ENCODE measurements at places on chromosomes 6 and 20.

DNA sequence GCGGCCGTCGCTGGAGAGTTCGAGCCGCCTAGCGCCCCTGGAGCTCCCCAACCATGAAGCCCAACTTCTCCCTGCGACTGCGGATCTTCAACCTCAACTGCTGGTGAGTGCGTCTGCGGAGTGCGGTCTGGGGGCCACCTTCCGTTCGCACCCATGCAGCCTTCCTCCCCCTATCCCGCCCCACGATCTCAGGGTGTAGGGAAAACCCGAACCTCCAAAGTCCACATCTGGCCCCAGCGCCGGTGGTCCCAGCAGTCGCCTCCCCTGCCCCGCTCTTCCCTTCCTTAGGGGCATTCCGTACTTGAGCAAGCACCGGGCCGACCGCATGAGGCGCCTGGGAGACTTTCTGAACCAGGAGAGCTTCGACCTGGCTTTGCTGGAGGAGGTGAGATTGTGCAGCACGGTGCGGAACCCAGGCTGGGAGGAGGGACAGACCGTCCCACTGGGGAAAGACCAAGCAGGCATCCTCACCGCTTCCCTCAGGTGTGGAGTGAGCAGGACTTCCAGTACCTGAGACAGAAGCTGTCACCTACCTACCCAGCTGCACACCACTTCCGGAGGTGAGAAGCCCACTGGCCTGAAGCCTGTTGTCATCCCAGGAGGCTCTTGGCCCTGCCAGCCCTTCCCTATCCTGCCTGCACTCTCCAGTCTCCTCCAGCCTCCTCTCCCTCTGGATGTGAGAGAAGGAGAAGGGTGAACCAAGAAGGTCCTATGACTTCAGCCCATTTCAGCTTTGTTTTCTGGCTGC, 719 bp downstream of the SMPD2 start:
- DNase-seq = peak; percentile 45
- H3K27ac ChIP-seq = peak overlapping the region; percentile 95
- H3K4me1 ChIP-seq = peaks cover 28% of the 10 kb centered on the region
- peaks cover 13% of the 10 kb centered on the region for H3K36me3 ChIP-seq

DNA sequence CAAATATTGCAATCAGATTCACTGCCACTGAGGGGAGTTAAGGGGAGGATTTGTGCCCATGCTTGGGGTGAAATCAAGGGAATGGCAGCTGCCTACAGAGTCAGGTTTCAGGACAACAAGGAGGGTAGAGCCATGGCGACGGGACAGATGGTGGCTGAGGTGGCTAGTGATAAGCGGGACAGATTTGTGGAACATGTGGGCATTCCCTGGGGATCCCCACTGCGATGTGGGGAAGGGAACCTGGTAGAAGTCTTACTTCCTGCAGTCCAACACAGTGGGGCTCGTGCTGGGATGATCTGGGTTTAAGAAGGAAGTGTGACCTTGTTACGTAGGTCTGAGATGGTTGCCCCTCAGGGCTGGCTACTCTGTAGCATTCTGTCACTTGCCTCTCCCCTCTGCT, 292.0 kb upstream of the JARID2 start:
- H3K36me3 ChIP-seq = no peaks in the 10 kb centered on the region
- H3K4me1 ChIP-seq = no peaks in the 10 kb centered on the region
- H3K4me3 ChIP-seq = no peak overlapping the region
- H3K27me3 ChIP-seq = no peaks in the 10 kb centered on the region
- H3K27ac ChIP-seq = no peak overlapping the region

DNA sequence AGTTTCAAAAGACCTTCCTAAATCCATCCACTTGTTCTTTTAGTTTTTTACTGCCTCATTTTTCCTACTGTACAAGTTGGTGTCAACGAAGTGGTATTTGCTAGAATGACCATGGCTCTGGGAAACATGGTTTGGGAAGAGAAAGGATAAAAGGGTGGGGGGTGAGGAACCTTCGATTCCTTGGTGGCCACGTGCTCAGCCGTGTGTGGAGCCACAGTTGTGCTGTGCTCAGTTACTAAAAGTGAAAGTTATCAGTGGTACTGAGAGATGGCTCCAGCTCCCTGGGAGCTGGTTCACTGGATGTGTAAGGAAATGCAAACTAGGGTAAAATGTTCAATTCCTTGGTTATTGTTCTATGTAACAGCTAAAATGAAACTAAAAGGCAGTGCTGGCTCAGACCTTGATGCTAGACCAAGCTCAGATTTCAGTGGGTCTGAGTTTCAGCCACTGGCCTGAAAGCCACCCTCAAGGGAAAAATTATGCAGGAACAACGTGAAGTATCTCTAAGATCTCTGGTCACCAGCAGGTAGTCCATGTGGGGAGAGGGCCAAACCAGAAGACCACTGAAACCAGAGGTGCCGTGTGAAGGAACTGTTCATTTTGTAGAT, 7.4 kb upstream of the SLC22A2 start:
- no peaks in the 10 kb centered on the region for H3K36me3 ChIP-seq
- H3K4me1 ChIP-seq = peaks cover 8% of the 10 kb centered on the region
- peaks cover 18% of the 10 kb centered on the region for H3K27me3 ChIP-seq
- no peak for DNase-seq
- peak overlapping the region; percentile 40 for H3K4me3 ChIP-seq

DNA sequence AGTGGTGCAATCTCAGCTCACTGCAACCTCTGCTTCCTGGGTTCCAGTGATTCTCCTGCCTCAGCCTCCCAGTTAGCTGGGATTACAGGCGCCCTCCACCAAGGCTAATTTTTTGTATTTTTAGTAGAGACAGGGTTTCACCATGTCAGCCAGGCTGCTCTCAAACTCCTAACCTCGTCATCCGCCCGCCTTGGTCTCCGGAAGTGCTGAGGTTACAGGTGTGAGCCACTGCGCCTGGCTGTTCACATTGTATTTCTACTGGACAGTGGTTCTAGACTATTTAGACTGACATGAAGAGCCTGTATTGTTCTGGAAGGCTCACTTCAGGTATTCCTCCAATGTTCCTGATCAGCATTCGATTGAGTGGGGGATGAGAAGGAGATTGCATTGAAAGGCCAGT, 14.8 kb upstream of the OVOL2 start:
- H3K27ac ChIP-seq = no peak overlapping the region
- H3K36me3 ChIP-seq = no peaks in the 10 kb centered on the region
- peaks cover 36% of the 10 kb centered on the region for H3K27me3 ChIP-seq
- DNase-seq = no peak

DNA sequence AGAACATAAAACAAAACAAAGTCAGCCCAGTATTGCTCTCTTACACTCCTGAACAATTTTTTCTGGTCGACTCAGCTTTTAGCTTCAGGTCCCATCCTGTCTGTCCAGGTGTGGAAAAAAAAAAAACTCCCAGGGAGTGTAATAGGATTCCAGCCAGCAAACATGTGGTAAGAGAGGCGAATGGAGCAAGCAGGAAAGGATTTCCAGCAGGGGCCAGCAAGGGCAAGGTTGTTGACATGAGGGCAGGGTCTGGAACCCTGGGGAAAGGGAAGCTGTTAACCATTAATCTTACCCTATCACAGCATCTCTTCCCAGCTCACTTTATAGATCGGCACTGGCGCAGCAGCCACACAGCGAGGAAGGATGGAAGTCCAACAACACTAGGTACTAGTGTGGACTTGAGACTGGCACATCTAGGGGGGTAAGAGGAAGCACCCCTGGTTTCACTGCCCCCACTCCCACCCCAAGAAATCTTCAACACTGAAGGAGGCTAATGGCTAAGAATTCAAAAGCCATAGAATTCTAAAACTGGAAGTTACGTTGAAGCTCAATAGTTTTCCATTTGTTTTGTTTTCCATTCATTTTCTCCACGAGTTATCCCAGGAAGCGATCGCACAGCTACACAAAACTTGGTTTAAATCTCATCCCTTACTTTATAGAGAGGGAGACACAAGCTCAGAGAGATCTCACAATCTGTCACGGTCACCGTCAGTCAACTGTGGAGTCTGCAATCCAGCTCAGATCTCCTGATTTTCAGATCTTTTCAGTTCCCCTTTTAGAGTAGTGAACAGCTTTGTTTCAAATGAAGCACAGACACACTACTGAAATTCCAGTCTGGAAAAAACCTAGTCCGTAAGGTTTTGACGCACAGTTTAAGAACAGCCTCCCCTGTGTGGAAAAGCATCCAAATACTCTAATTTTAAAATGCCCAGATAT, 53.3 kb downstream of the SLC22A23 start:
- H3K4me3 ChIP-seq = no peak overlapping the region
- no peak for DNase-seq
- peaks cover 25% of the 10 kb centered on the region for H3K27me3 ChIP-seq
- no peaks in the 10 kb centered on the region for H3K36me3 ChIP-seq
- no peak overlapping the region for H3K27ac ChIP-seq
- H3K4me1 ChIP-seq = no peaks in the 10 kb centered on the region

GRCh38 chr6:64696053-64696452, 1011.0 kb downstream of the EYS start:
- no peaks in the 10 kb centered on the region for H3K36me3 ChIP-seq
- DNase-seq = no peak
- no peak overlapping the region for H3K27ac ChIP-seq
- H3K4me1 ChIP-seq = no peaks in the 10 kb centered on the region
- no peaks in the 10 kb centered on the region for H3K27me3 ChIP-seq

DNA sequence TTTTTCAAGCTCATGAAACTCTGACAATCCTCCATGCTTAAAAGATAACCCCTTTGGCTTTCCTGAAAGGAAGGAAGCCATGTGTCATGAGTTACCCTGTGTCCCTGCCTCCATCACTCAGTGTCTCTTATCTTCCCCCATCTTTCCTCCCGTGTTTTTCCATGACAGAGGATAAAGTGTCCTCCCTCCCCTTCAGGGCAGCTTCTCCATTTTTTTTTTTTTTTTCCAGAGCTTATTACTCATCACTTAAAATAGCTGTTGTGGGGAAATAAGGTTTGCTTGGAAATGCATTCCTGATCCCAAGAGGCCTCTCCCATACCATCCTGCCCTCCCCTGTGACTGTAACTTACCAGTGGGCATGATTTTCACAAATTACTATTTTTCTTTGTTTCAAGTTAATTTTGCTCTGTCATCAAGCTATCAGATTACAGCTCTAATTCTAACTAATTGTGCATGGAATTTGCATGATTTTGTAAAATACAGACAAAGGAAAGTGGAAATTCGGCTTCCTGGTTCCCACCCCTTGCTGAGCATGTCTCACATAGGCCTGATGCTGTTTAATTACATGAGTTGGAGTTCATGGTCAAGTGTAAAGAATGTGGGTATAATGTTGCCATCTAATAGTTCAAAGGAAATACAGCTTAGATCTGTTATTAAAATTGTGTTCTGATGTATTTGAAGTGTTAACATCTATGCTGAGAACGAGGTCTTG, 614.5 kb upstream of the FLRT3 start:
- H3K36me3 ChIP-seq = no peaks in the 10 kb centered on the region
- H3K4me1 ChIP-seq = no peaks in the 10 kb centered on the region
- no peaks in the 10 kb centered on the region for H3K27me3 ChIP-seq
- no peak overlapping the region for H3K4me3 ChIP-seq
- no peak overlapping the region for H3K27ac ChIP-seq
- DNase-seq = no peak

DNA sequence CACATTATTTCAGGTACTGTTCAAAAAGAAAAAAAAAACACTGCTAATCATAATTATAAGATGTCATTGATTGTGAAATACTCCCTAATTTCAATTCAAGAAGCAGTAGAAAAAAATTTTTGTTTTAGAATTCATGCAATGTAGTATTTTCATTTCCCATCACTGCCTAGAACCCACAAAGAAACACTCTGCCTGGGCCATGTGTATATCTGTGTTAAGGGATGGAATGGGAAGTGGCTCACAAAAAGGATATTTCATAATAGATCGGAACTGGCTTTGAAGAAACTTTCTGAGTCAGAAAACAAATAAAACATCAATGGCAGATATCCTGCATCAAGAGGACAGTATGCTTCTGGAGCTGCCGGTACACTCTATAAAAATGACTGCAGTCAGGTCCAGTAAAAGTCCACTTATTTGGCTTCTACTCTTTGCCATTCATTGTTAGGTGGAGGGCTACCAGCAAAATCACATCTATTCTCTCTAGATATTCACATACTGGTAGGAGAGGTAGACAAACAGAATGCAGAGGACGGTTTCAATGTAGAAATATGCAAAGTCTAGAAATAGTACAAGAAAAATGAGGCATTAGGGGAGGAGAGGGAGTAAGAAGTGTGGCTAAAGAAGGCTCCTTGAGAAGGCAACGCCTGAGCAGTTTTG, 135.0 kb upstream of the TNFAIP3 start:
- peaks cover 11% of the 10 kb centered on the region for H3K27me3 ChIP-seq
- H3K36me3 ChIP-seq = peaks cover 2% of the 10 kb centered on the region
- peaks cover 8% of the 10 kb centered on the region for H3K4me1 ChIP-seq
- DNase-seq = no peak

DNA sequence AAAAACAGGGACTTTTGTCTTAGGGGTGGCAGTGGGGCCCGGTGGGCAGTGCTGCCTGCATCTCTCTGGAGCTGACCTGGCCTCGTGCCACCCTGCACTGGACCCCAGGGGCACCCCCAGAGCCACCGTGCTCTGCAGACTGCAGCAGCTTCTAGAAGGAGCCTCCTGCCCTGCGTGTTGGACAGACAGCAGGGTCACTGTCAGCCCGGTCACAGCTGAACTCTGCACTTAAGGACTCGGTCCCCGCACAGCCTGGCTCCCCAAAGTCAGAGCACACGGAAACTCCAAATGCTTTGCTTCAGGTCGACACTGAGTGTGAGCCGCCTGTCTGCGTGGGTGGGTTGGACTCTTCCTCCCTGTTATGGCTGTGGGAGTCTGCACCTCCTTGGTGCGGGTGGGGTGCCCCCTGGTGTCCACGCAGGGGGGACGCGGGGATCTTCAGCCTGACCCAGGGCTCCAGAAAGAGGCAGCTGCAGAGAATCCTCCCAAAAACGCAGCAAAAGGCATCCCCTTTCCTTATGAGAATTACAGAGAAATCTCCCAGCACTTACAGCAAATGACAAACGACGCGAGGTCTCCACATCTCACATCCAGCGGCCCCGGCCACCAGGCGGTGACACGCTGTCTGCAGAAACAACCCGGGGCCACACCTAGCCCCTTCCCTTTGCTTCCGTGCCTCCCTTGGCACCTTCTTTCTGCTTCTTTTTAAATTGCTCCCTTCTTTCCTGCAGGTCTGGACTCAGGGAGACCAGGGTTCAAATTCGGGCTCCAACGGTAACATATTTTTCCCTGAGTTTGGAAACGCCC, 36.3 kb upstream of the DACT2 start:
- no peak overlapping the region for H3K27ac ChIP-seq
- H3K36me3 ChIP-seq = no peaks in the 10 kb centered on the region
- peaks cover 44% of the 10 kb centered on the region for H3K27me3 ChIP-seq
- no peaks in the 10 kb centered on the region for H3K4me1 ChIP-seq
- H3K4me3 ChIP-seq = no peak overlapping the region

DNA sequence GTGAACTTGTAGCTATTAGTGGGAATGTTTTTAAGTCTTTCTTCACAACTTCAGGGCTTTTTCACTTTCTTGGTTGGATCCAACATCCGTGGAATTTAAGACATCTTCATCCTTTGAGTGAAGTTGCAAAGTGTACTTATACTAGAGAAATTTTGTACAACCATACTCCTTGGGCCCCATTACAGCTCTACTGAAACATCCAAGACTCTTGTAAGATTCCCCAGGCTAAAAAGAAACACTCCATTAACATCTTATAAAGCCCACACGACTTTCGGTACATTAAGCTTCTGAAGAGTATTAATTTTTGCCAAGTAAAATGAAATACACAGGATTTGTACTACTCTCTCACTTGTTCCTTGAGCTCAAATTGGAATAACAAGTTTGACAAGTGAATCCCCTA, 5.4 kb downstream of the PCNA start:
- no peaks in the 10 kb centered on the region for H3K27me3 ChIP-seq
- no peak for DNase-seq
- peak overlapping the region; percentile 94 for H3K4me3 ChIP-seq
- peaks cover 7% of the 10 kb centered on the region for H3K4me1 ChIP-seq
- peak overlapping the region; percentile 13 for H3K27ac ChIP-seq
- H3K36me3 ChIP-seq = peaks cover 33% of the 10 kb centered on the region
